Hematopoietic multipotent progenitor cell treated with erythropoietin and hydrocortisone succinate and interleukin-3 and kit ligand, for 15 days (in vitro differentiated cells): ENCODE measurements at places on chromosomes 1 and 21.

DNA sequence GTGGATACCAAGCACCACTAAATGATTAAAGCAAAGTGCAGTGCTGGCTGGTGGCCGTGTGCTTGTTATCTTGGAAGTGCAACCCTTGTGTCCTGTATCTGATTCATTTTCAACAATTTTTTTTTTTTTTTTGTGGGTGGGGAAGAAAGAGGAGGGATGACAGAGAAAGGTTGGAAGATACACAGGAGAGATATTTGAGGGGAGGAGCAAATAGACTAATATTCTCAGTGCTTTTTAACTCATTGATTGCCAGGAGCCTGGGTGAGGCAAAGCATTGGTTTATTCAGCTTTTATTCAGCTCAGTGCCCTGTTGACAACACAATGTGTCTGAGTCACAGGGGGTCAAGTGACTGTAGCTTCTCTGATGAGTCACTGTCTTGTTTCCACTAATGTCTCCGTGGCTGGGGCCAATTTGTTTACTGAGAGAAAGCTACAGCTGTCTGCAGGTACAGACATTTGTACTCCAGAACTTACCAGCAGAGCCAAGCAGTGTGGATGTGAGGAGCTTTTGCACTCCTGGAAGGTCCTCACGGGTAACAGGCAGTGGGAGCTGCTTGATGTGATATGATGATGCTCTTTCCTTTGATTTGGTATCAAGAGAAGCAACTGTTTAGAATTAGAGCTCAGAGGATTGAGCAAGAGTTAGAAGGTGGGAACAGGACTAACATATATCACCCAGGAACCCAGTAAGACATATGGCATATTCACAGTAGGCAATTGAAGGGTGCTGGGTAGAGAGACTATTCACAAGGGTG lies 23.6 kb upstream of the DNM3 start:
- no peak for DNase-seq

GRCh38 chr1:19123837-19124236 lies 86.2 kb downstream of the UBR4 start:
- no peak for DNase-seq

- peak; percentile 73 for DNase-seq
Observed at GRCh38 chr1:94481473-94481933, 60.1 kb downstream of the F3 start.

DNA sequence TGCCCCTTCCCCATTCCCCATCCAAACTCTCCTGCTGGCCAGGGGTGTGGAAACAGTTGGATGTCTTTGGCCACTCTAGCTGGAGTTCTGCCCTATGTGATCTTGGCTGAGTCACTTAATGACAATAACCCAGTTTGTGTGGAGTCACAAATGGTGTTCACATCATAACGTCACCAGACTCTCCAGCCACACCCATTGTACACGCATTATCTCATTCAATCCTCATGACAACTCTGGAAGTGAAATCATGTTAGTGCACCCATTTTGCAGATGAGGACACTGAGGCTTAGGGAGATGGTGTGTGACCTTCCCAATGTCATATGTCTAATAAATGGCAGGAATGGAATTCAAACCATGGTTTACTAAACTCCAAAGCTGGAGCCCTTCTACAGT lies 1.2 kb upstream of the CDA start:
- DNase-seq: no peak

DNA sequence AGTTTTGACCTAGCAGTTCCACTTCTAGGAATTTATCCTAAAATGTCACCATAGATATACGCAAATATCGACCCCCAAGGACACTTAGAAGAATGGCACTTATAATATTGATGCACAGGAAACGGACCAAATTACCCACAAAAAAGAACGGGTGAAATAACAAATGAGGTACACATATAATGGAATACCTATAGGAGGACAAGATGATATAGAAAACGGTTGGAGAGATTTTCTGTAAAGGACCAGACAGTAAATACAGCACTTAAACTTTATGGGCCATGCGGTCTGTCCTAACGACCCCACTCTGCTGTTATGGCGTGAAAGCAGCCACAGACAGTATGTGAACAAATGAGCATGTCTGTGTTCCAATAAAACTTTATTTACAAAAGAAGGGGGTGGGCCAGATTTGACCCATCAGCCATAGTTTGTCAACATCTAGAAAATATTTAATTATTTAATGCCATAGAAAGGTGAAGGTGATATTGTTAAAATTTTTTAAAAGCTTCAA lies 2.4 kb downstream of the TMPRSS3 start:
- no peak for DNase-seq
